Epithelial cell of proximal tubule (primary cell): ENCODE measurements at places on chromosomes 7 and 10. TPM values are rescaled to one million over a fixed set of nuclear protein-coding genes. Genes with fewer than 3 reads are reported as not detected.

The CFAP69 gene
- 0.29 and 0.51 TPM in 2 replicates for total RNA-seq

The PAPOLB gene
- total RNA-seq: 0.07 TPM in 1 of 2 replicates, not detected in the other

The ASB10 gene
- not detected in 2 replicates for total RNA-seq

The WDR86 gene
- 0.07 and 3.1 TPM in 2 replicates for total RNA-seq

The SYNPO2L gene
- total RNA-seq: not detected in 2 replicates

The ZNF503 gene
- total RNA-seq: 8.5 and 9.6 TPM in 2 replicates

The ADIRF gene
- total RNA-seq: 0.72 and 1.4 TPM in 2 replicates

The FANK1 gene
- 2.8 and 9.2 TPM in 2 replicates for total RNA-seq

The SRGN gene
- 8.5 and 121 TPM in 2 replicates for total RNA-seq

The PIK3AP1 gene
- total RNA-seq: 4.1 and 4.2 TPM in 2 replicates

The FOXP2 gene
- 0.06 and 0.22 TPM in 2 replicates for total RNA-seq

The RTKN2 gene
- total RNA-seq: 7.1 and 13.8 TPM in 2 replicates

The ZNF239 gene
- 4.4 and 8.5 TPM in 2 replicates for total RNA-seq

The TACC2 gene
- total RNA-seq: 15.5 and 23.9 TPM in 2 replicates

The TFR2 gene
- 1.1 and 5.9 TPM in 2 replicates for total RNA-seq

The ADAMTS14 gene
- total RNA-seq: 1.3 and 1.4 TPM in 2 replicates

The CACNA2D1 gene
- 3.5 and 6.1 TPM in 2 replicates for total RNA-seq

The SEMA3A gene
- 13.7 and 20.5 TPM in 2 replicates for total RNA-seq

The NCF1 gene
- total RNA-seq: 0.43 and 0.46 TPM in 2 replicates

The CDHR3 gene
- total RNA-seq: 0.17 and 0.80 TPM in 2 replicates

The MOGAT3 gene
- not detected in 2 replicates for total RNA-seq

The STK17A gene
- 30.7 and 44.6 TPM in 2 replicates for total RNA-seq

The GDF2 gene
- total RNA-seq: not detected in 2 replicates

The LRRC18 gene
- not detected in 2 replicates for total RNA-seq

The SEC61A2 gene
- total RNA-seq: 6.7 and 7.0 TPM in 2 replicates

The CALCR gene
- total RNA-seq: not detected in 2 replicates

The CALHM1 gene
- not detected in 2 replicates for total RNA-seq

The ANKRD22 gene
- 0.12 and 1.8 TPM in 2 replicates for total RNA-seq

The EGR2 gene
- total RNA-seq: 0.06 TPM in 1 of 2 replicates, not detected in the other

The CNNM1 gene
- total RNA-seq: 0.22 and 0.63 TPM in 2 replicates

The AKR1B1 gene
- total RNA-seq: 134 and 277 TPM in 2 replicates

The ASB4 gene
- 0.17 TPM in 1 of 2 replicates, not detected in the other for total RNA-seq

The EGFR gene
- total RNA-seq: 40.2 and 48.1 TPM in 2 replicates

The GAD2 gene
- not detected in 2 replicates for total RNA-seq

The SEMA3C gene
- 68.6 and 77.1 TPM in 2 replicates for total RNA-seq

The SORCS1 gene
- total RNA-seq: 0.06 TPM in 1 of 2 replicates, not detected in the other

The MMD2 gene
- not detected in 2 replicates for total RNA-seq

The ELOVL3 gene
- 0.06 and 0.07 TPM in 2 replicates for total RNA-seq

The PNLIP gene
- total RNA-seq: not detected in 2 replicates

The PHF14 gene
- total RNA-seq: 16.7 and 23.2 TPM in 2 replicates

The AEBP1 gene
- 37.3 and 78.4 TPM in 2 replicates for total RNA-seq

The ARMC10 gene
- 56.7 and 57.6 TPM in 2 replicates for total RNA-seq

The CHCHD3 gene
- total RNA-seq: 75.5 and 75.7 TPM in 2 replicates

The FFAR4 gene
- total RNA-seq: not detected in 2 replicates

The KIF11 gene
- 36.5 and 40.6 TPM in 2 replicates for total RNA-seq

The PEX1 gene
- total RNA-seq: 11.2 and 11.5 TPM in 2 replicates

The BICC1 gene
- total RNA-seq: 103 and 150 TPM in 2 replicates

The HOXA5 gene
- total RNA-seq: 20.1 and 47.6 TPM in 2 replicates

The PI4K2A gene
- total RNA-seq: 14.0 and 28.6 TPM in 2 replicates

The OR6V1 gene
- not detected in 2 replicates for total RNA-seq

The VENTX gene
- not detected in 2 replicates for total RNA-seq

The FKBP6 gene
- not detected in 2 replicates for total RNA-seq

The CUZD1 gene
- total RNA-seq: 0.29 and 1.0 TPM in 2 replicates

The GPRIN2 gene
- total RNA-seq: 4.5 and 9.1 TPM in 2 replicates

The TRIM50 gene
- total RNA-seq: not detected in 2 replicates

The CXCL12 gene
- 0.46 and 0.94 TPM in 2 replicates for total RNA-seq

The BAMBI gene
- 12.6 and 16.0 TPM in 2 replicates for total RNA-seq

The ITPRID1 gene
- not detected in 2 replicates for total RNA-seq

The OR2A7 gene
- total RNA-seq: 2.0 and 8.0 TPM in 2 replicates

The HOXA4 gene
- 9.2 and 14.6 TPM in 2 replicates for total RNA-seq
